ENCODE measurements at places on chromosomes 5 and 9. TPM values are rescaled to one million over a fixed set of nuclear protein-coding genes. Genes with fewer than 3 reads are reported as not detected.
A peak's percentile ranks its signal among the peaks of the same experiment; 100 is the strongest.

DNA sequence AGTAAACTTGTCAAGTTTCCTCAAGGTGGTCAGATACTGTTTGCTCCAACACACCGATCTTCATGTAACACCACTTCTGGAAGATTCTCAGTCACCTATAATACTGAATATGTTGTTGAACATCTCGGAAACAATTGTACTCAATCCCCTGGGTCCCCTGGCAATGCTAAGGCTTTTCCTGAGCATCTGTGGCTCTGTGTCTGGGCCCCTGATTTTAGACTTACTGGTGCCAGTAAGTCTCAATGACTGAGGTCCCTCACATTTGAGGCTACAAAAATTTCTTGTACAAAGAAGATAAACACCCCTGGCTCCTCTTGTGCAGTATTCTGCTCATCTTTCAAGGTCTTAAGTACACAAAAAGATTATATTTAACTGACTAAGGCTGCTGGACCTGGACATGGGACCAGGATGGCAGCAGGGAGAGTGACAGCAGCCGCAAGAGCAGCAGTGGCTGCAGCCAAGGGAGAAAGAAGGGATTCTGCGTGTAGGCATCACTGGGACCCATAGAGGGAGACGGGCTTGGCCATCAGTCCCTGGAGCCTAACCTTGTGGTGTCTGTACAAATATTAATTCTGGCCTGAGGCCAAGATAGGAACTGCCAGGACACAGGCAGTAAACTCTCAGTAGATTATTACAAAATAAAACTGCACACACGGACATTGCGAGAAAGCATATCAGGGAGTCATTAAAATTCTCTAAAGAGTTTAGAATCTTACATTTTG is 49.0 kb upstream of the TNPO1 start:
- DNase-seq: no peak

GRCh38 chr9:9790216-9790872 is 822.5 kb downstream of the PTPRD start:
- peak; percentile 53 for DNase-seq

DNA sequence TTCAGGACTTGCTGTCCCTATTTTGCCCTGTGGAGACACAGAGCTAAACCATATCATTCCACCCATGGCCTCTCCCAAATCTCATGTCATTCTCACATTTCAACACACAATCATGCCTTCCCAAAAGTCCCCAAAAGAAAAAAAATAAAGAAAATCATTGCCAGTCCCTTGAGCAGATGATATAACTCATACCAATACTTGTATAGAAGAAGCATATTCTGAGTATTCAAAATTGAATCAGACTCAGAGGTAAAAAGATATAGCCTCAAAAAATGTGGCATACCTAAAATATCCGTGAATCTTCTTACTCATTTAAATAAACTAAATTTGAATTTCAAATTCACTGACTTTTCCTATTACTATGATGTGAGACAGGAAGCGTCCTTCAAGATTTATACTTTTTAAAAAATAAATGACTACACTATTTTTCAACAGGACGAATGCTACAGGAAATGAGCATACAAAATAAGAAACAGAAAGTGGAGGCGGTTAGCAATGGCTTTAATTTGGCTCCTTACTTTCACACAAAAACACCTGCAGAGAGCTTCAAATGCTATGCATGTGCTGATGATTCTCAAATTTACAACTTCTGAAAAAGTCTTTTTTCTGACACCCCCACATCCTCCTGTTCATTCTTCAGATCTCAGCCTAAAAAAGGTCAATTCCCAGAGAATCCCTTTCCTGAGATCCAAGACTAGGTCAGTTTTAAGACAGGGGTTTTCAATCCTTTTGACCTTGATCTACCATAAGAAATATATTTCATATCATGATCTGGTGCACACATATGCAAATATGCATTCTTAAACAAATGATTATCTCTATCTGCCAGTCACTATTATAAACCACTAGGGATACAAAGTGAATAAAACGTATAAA is 39.6 kb upstream of the DMXL1 start:
- no peak for DNase-seq

GRCh38 chr5:96812851-96813250 is 5.1 kb upstream of the ERAP1 start:
- DNase-seq: no peak

OLFM1 gene
- polyA plus RNA-seq: 2.9 TPM

- DNase-seq: no peak
Observed at GRCh38 chr9:6215562-6215961, at the start of gene IL33. TSS of gene IL33 (plus strand) at chr9:6215807. CDS start at chr9:6241695, 25,888 bp downstream.

- no peak for DNase-seq
Observed at GRCh38 chr5:55905251-55905650, 54.1 kb downstream of the IL31RA start.

GRCh38 chr5:137937994-137938750 is 48.9 kb downstream of the PKD2L2 start:
- DNase-seq: no peak

GRCh38 chr9:89604729-89605464 is at the start of gene GADD45G:
TSS of gene GADD45G (plus strand) at chr9:89605012. CDS start at chr9:89605122, 110 bp downstream.
- peak; percentile 95 for DNase-seq

DNA sequence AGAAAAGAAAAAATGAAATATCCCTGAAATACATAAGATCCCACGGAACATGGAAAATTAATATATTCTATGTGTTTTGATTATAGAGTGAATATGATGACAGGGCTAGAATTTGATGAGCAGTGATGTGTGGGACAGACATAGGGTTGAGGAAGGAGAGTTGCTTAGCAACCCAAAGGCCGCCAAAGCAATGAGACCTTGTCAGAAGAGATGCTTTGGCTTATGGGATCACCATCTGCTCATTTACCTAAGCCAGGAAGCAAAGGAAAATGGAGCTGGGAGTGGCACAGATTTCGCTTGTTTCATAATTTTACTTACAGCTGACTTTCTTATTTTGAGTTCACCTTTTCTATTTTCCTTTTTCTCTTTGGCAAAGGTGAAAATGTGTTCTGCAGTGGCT is 20.9 kb upstream of the HAPLN1 start:
- no peak for DNase-seq

BNC2 gene
- 5.4 TPM for polyA plus RNA-seq

DNA sequence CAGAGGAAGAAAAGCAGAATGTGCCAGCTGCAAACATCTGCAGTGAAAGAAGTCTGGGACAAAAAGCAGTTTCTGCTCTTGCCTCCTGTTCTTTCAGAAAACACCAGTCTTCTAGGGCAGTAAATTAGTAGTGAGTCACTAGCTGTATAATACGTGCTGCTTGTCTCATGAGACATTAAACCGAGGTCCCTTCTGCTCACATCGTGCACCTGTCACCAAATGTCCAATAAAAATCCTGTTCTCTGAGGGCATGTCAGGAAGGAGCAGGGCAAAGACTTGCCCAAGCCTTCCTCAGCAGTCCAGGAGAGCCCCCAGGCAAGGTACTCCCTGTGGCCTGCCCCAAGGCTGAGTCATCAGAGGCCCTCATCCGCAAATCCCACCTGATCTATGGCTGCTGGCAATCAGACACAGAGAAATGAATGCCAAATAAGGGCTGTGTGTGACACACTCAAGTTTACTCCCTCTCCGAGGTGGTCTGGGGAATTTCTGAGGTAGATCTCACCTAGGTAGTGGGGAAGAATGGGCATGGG is 255.3 kb upstream of the SMARCA2 start:
- DNase-seq: no peak

PCDHA11 gene
- 0.77 TPM for polyA plus RNA-seq

SLCO4C1 gene
- polyA plus RNA-seq: 9.0 TPM

- no peak for DNase-seq
Observed at GRCh38 chr5:20604992-20605391, 617.0 kb upstream of the CDH18 start.

PANK3 gene
- 7.7 TPM for polyA plus RNA-seq

GRCh38 chr9:20994486-20994885 is 37.0 kb downstream of the HACD4 start:
- no peak for DNase-seq

DNA sequence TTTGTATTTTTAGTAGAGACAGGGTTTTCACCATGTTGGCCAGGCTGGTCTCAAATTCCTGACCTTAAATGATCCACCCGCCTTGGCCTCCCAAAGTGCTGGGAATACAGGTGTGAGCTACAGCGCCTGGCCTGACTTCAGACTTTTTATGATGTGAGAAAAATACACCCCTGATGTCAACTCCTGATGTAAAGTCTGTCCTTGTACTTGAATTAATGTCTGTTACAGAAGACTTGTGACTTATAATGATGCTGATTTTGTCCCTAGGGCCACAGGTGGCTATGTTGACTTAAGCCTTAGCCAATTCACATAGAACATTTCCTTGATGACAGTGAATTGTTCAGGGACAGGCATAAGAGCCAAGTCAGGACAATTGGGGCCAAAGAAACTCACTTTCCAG is 42.5 kb upstream of the MELK start:
- DNase-seq: no peak

DNA sequence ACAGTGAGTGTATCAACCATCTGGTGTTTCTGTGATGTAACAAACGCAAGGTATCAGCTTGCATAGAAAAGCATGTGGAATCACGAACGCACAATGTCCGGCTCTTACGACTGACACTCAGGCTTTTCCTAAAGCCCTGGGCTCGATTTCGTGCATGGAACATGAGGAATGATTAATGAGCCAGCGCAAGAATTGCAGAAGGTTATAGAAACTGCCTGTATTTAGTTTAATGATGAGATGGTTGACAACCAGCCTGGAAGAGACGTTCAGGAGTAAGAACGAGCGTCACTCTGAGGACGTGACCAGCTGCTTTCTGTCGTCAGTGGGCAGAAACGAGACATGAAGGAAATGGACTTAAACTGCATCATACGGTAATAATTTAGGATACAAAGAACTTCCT is 497.6 kb downstream of the IRX1 start:
- no peak for DNase-seq

UBE2QL1 gene
- 4.8 TPM for polyA plus RNA-seq

LCP2 gene
- polyA plus RNA-seq: 4.6 TPM

GRCh38 chr9:11374926-11375325 is 762.1 kb upstream of the PTPRD start:
- no peak for DNase-seq

DNA sequence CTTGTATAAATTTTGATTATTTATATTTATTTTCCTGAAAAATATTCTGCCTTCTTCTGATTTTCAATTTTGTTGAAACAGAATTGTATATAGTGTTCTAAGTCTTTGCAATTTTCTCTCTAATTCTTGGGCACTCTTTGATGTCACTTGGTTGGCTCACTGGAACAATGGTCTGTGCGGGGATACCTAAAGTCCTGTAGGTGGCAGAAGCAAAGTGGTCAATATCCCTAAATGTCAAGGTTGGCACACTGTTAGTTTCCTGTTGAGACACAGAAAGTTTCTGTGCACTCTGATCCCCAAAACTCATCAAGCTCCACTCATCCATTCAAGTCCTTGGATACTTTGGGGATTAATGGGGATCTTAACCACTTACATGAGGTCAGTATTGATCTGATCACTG is 480.8 kb upstream of the CCNG1 start:
- DNase-seq: no peak

CDC20B gene
- 0.88 TPM for polyA plus RNA-seq

- DNase-seq: no peak
Observed at GRCh38 chr9:1748407-1748806, 266.7 kb upstream of the SMARCA2 start.

FOXD4 gene
- polyA plus RNA-seq: 0.43 TPM
